CD4-positive, alpha-beta T cell treated with Interleukin-21 for 1 hour (primary cell): ENCODE measurements at places on chromosomes 1 and 21.

GRCh38 chr1:77605246-77606026 lies 77.0 kb downstream of the ZZZ3 start:
- no peak for DNase-seq

DNA sequence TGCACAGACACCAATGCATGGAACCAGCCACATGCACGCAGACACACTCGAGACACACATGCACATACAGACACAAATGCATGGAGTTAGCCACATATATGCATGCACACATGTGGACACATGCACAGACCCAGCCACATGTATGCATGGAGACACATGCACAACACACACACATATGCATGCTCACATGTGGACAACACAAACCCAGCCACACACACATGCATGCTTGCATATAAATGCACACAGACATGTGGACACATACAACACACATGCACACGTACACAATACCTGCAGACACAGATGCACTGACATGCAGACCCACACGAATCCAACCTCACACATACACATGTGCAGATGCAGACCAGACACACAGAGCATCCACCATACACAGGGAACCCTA lies 31.1 kb downstream of the WNT9A start:
- DNase-seq = no peak

GRCh38 chr1:192442736-192443135 lies 125.9 kb downstream of the RGS21 start:
- no peak for DNase-seq

- DNase-seq = no peak
Observed at GRCh38 chr1:232643251-232643650, 13.3 kb upstream of the SIPA1L2 start.

DNA sequence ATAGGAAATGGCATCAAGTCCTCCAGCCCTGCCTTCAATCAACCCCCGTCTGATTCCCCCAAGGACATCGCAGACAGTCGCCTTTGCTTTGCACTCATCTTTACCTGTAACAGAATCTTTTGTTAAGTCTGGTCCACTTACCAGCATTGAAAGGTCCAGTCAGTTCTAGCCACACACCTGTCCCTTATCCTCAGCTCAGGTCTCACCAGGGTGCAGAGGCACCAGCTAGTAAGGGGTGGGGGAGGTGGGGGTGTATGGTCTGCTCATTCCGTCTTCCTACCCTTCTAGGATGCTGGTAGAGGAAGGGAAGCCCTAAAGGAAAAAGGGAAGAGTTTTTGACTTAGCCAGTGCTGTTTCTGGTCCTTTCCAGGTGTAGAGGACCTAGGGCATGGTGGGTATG lies 427.7 kb downstream of the MATN1 start:
- DNase-seq = no peak

GRCh38 chr1:113415310-113416070 lies 25.2 kb downstream of the MAGI3 start:
- no peak for DNase-seq

DNA sequence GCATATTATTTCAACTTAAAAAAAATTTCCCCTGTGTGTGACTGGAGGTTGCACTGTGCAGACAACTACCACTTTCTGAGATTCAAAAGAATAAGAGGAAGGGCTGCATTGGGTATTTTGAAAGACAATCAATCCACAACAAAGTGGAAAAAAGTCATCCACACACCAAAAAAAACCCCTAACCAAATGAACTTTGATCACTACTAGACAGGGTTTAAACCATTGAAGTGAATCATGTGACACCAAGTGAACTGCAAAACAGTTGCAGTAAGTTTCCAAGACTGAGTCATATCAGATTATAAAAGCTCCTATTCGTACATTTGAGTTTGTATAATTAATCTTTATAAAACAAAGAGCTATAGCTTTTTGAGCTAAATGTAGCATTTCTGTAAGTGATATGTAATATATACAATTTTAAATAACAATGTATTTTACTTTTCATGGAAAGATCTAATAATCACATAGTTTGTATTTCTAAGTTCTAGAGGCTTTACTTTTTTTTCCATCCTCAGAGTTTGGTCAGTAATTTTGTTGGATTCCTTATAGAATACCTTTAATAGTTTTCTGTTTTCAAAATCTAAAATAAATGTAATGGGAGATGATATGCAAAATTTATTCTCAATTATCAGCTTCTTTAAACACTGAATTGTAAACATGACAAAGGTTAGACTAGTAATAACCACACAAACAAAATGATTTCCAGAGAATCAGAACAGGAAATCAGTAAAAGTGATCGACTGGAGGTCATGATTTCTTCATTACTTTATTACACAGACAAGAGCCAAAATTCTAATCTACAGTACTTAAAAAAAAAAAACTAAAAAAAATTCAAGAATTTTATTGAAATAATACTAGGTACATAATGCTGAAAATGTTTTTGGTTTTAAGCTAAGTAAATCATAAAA lies 50.5 kb upstream of the GFI1 start:
- peak; percentile 80 for DNase-seq

DNA sequence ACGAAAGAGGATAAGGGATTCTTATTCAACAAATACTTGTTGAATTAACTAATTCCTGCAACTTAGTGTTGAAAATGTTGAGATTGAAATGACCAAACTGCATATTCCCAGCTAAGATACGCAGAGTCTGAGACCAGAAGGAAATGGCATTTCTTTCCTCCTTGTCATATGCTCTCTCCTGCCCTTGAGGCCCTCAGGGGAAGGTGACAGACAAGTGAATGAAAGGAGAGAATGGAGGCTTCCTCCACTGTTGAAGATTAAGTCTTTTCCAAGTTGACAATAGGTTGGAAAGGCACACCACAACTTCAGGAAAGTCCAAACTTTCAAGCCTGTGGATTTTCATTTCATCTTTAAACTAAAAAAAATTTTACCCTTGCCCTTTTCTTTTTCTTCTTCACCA lies 3.1 kb upstream of the ZNF697 start:
- DNase-seq = no peak

DNA sequence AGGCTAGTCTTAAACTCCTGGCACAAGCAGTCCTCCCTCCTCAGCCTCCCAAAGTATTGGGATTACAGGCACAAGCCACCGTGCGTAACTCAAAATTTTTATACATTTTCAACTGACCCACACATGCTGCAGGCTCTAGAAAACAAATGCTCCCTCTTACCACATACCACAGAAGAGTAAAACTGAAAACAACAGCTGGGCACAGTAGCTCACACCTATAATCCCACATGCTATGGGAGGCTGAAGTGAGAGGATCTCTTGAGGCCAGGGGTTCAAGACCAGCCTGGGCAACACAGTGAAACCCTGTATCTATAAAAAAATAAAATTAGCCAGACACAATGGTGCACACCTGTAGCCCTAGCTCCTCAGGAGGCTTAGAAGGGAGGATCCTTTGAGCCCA lies 56.7 kb downstream of the AKT3 start:
- DNase-seq = no peak

GRCh38 chr1:235486321-235486720 lies 17.9 kb downstream of the B3GALNT2 start:
- no peak for DNase-seq

DNA sequence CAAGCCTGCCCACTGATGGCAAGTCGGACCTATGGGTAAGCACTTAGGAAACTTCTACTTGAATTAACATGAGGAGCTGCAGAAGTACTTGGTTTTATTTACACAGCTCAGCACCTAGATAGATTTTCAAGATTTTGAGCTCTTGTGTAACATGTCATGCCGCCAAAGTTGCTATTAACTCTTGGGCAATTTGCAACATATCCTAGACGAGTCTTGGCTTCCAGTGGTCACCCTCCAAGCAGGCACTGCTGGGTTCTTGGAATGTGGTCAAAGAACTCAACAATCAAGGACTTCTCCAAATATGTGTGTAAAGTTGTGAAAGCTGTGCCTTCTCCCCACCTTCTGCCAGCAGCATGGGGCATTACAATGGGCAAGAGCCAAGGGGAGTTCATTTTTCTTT lies 17.8 kb upstream of the GUCA2B start:
- DNase-seq = no peak

DNA sequence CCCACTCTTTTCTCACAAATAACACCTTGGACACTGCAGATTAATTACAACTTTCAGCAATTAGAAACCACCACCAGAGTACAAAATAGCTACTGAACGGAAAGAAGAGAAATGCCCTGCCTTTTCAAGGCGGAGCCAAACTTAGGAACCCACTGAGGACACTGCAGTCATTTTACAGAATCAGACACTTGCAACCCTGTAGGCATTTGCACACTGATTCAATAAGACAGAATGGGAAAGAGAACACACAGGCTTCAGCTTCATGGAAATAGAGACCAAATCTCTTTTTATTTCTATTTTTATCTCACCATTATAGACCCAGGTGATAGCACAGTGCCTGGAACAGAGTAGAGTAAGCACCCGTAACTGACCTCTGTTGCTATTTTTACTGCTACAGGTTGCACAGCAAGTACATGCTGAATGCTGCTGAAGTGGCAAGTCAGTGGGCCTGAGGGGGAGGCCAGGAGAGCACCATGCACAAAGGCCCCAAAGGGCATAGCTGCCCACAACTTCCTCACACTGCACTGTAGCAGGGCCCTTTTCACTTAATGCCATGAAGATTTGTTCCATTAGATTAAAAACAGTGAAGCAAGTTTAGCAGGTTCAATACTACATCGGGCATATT lies 50.7 kb upstream of the EDARADD start:
- no peak for DNase-seq

- DNase-seq = no peak
Observed at GRCh38 chr1:98322966-98323365, 338.6 kb upstream of the SNX7 start.

- no peak for DNase-seq
Observed at GRCh38 chr21:45411810-45412206, 6.8 kb downstream of the COL18A1 start.

GRCh38 chr1:230901671-230902070 lies 33.4 kb upstream of the C1orf198 start:
- DNase-seq = no peak
